Muscle of leg (tissue), 16 donors: ENCODE measurements at places on chromosomes 12 and 14. TPM values are rescaled to one million over a fixed set of nuclear protein-coding genes. Genes with fewer than 3 reads are reported as not detected.

GRCh38 chr12:132631666-132632065 is 13.1 kb downstream of the P2RX2 start:
- DNase-seq = no peak

- DNase-seq = peak; percentile 80
These were observed 12.9 kb upstream of the CALM1 start for GRCh38 chr14:90383731-90384542.

DNA sequence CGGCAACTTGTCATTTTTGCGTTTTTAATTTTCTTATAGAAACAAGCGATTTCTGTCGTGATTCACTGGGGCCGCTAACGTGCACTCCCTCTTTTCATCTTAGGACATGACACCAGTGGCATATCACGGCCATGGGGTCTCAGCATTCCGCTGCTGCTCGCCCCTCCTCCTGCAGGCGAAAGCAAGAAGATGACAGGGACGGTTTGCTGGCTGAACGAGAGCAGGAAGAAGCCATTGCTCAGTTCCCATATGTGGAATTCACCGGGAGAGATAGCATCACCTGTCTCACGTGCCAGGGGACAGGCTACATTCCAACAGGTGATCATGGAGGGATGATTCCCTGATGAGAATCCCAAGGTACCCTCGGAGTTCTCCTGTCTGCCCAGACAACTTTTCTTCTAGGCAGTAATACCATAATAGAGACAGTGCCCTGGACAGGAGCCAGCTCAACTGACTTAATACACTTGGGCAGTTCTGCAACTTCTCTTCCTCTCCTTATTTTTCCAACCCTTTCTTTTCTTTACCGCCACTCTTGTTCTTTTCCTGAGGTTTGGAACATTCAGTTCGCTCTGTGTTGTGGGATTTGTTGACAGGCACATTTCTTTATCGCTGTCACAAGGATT is 821 bp downstream of the TMEM106C start:
- DNase-seq = peak; percentile 36

DNA sequence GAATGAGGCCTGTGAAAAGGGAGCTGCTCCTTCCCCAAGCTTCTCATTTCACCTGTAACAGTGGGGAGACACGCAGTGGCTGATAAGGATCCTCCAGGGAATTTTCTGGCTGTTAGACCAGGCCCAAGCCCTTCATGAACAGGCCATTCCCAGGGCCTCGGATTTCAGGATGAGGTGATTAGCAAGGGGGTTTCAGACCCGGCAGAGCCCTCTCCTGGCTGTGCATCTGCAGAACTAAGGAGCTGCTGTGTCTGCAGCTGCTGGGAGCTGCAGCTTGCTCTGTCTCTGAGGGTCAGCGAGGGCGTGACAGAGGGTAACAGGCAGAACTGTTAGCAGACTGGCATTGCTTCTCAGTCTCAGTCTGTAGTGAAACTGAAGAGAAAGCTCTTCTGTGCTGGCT is 110.4 kb downstream of the KCNA5 start:
- no peak for DNase-seq

GRCh38 chr12:102435827-102436436 is 44.4 kb downstream of the IGF1 start:
- DNase-seq = peak; percentile 29

- no peak for DNase-seq
These were observed 33.2 kb upstream of the FZD10 start for GRCh38 chr12:130128790-130129735.

GRCh38 chr14:77868552-77869285 is 68.8 kb downstream of the ADCK1 start:
- no peak for DNase-seq

DNA sequence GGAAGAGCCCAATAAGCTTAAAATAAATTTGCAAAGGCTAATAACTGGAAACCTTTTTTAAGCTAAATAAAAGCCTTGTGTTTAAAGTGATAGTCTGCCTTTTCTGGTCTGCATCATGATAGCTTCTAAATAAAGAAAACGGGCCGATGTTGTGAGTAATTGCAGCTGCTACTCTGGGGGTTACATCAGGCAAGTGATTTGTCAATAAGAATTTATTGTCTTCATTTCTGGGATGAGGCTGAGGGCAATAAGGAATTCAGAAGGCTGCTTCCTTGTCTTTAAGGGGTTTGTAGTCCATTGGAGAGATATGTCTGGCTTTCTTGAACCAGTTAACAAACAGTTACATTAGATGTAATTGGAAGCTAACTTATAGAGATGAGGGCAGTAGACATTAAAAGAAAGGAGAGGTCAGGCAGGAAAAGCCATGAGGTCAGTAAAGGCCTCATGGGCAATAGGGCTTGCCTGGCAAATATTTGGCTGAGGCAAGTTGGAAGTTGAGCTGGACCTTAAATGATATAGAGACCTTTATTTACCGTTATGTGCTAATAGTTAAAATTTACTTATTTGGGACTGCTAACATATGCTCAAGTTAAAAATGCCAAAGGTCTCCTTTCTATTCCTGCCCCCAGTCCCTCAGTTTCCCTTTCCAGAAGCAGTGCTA is 85.0 kb downstream of the CRADD start:
- no peak for DNase-seq

DNA sequence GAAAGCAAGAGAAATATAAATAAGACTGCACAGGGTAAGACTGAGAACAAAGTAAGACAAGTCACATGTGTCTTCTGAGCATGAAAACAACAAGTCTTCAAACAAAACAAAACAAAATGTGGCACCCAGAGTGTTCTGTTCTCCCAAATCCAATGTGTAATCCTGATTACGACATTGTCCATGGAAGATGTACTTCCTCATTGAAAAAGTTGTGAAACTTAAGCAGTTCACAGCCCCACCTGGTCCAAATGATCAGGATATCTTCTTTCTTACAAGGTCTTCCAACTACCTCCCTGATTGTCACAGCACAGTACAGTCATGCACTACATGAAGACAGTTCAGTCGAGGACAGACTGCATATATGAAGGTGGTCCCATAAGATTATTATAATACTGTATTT is 23.3 kb upstream of the NEK9 start:
- no peak for DNase-seq

DNA sequence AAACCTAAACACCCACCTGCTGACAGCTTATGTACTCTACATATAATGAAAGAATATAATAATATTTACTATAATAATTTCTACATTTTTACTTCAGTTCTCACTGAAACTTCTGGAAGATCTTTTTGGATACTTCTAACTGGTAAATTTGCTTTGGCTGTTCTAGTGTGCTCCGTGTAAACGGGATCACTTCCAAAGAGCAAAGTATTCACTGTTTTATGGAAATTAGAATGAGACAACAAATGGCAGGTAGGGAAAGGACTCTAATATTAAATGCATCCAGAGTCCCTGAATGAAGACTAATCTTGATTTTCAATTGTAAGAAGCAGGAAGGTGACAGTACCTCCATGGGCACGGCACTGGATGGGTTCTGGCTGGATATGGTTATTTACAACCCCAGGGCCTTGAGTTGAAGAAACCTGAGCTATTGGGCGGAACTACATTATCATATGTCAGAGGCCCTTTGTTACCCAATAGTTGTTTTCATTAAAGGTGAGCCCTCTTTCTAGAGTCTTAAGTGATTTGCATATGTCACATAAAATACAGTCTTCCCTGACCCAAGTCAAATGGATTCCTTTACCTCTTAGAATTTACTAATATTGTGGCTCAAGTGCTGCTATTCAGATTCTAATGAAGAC is 10.7 kb downstream of the ERP29 start:
- DNase-seq = no peak

DNA sequence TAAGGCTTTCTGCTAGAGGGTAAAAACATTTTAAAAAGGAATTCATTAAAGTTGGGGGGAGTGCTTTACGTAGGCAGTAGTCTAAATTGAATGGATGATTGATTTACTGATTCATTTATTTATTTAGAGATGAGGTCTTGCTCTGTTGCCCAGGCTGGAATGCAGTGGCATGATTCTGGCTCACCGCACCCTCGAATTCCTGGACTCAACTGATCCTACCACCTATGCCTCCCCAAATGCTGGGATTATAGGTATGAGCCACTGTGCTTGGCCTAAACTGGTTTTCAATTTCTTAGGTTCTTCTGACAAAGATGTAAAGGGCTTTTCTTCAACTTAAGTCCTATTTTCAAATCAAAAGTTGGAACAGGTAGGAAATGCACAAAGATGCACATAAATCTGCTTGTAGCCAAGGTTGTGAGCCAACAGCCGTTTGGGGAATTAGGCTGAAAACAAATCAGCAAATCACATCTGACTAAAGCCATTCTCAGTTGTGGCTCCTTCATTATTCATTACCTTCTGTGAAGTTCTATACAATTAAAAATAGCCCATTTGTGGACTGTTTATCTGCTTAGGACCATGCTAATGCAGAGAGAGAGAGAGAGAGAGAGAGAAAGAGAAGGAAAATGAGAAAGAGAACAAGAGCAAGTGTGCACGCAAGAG is 218.0 kb downstream of the PPM1H start:
- DNase-seq = no peak

GRCh38 chr12:26226629-26227360 is 31.4 kb downstream of the SSPN start:
- DNase-seq = no peak

DNA sequence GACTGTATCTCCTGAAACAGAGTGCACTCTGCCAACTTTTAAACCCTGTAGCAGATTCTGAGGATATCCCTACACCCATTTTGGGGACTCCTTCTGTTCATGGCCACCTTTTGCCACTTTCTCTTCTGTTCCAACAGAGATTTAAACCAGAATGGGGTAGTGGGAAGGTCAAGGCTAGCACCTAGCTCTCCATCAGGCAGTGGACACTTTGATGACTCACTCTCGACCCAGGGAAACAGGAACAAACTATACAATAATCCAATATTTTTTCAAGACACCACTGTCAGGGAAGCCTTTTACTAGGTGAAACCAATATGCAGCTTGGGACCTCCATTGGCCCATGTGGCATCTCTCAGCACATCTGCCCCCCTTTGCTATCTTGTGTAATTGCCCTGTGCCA is 103.6 kb downstream of the DAAM1 start:
- DNase-seq = no peak

- no peak for DNase-seq
These were observed 121.3 kb upstream of the MAX start for GRCh38 chr14:65223636-65224035.

DNA sequence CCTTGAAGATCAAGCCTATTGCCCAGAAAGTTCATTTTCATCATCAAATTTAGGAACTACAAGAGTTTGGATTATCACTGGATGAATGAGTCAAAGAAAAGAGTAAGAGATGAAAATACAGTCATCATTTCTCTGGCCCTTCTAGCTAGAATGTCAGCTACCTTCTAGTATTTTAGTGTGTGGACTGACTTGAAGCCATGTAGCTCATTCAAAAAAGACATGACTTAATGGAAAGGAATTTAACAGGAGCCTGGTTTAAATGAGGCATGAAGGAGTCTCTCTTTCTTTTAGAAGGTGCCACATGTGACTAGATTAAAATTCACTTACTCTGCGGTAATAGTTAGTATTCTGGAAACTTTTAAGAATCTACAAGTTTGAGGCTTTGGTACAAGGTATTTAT is 7.1 kb downstream of the PTHLH start:
- DNase-seq = no peak

- peak; percentile 79 for DNase-seq
These were observed 20.5 kb upstream of the ITPR2 start for GRCh38 chr12:26853303-26854030.

GRCh38 chr14:62369919-62370560 is 607.8 kb downstream of the SNAPC1 start:
- DNase-seq = no peak

- no peak for DNase-seq
These were observed 151.7 kb downstream of the NUAK1 start for GRCh38 chr12:105986779-105987684.

DNA sequence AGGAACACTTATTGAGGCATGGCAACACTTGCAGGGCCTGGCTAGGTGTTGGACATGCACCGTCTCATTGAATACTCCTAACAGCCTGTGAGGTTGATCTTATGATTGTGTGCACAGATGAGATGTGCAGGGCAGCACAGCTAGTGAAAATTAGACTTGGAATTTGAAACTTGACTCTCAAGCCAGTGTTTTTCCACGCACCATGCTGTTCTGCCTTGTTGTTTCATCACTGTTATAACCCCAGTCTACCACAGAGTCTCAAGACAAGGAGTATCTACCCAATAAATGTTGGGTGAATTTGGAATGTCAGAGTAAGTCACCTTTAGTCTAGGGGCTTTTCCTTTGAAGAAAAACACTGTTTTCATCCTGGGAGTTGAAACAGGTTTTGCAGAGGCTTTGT is 55.8 kb upstream of the LRIG3 start:
- no peak for DNase-seq

GRCh38 chr14:103138301-103139131 is 15.3 kb downstream of the TNFAIP2 start:
- DNase-seq = peak; percentile 36

DNA sequence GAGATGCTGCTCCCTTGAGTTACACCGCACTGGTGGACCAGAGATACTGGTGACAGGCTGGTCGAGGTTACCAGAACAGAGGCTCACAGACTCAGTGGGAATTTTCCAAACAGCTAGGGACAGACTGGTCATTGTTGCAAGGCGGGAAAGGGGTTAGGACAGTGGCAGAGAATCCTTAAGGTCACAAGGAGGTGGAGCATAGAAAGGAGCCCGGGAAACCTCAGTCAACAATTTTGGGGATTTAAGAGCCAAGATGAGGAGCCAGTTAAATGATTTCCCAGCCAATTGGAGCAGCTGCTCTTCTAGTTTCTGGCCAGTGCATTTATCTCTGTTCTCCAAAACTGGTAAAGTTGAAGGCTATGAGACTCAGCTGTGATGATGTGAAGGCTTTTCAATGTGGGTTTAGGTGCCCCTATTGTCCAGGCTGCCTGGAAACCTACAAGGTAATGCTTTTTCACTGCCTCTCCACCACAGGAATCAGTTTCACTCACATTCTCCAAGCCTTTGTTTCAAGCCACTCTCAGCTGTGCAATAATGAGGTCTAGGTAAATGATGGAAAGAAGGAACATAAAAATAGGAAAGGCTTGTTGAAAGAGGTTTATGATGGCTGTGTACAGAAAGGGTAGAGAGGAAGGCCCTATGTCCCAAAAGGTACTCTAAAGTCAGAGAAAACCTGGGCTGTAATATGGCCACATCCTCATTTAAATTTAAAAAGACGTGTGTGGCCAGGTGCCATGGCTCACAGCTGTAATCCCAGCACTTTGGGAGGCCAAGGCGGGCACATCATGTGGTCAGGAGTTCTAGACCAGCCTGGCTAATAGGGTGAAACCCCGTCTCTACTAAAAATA is 7.0 kb upstream of the TNS2 start:
- peak; percentile 41 for DNase-seq

GRCh38 chr12:63917864-63918799 is 73.6 kb downstream of the SRGAP1 start:
- DNase-seq = peak; percentile 30

Gene HOXC9
- 15.0 TPM for polyA plus RNA-seq

Gene KCNC2
- 0.28 TPM for polyA plus RNA-seq

Gene CD163L1
- 6.6 TPM for polyA plus RNA-seq

Gene CLECL1
- not detected for polyA plus RNA-seq

Gene PWP1
- polyA plus RNA-seq = 38.3 TPM

Gene BCL7A
- 16.8 TPM for polyA plus RNA-seq

Gene SRRM4
- 0.44 TPM for polyA plus RNA-seq

Gene KRT73
- polyA plus RNA-seq = not detected

Gene KLRB1
- polyA plus RNA-seq = 0.56 TPM

Gene SLC17A8
- polyA plus RNA-seq = 0.45 TPM
